AG04450 (cell line): ENCODE measurements at places on chromosomes 1 and 21. TPM values are rescaled to one million over a fixed set of nuclear protein-coding genes. Genes with fewer than 3 reads are reported as not detected.

DNA sequence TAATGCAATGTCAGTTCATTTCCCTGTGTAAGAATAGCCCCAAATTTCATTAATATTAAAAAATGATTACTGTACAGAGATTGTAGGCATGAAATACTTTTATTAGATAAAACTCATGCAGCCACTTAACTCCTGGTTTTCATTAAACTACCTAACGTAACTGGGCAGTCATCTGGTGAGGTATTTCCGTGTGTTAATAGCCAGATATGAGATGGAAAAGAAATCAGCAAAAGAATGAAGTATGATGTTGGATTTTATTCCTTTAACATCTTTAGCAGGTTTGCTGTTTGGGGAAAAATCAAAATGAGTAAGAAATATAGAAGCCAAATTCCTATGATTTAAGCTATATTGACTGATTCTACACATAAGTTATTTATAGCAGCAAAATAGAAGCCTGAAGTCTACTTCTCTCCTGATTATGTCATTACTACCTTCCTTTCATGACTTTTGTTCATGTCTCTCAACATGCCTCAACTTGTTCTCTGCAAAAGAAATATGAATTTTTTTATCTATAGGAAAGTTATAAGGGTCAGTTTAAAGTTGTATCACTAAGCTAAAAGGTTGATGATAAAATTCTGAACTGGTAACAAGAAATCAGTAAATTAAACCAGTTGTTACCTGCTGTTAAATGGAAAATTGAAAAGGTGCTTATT is 42.6 kb downstream of the CCDC18 start:
- DNase-seq, result no peak

Gene GUCA2A
- not detected in 2 replicates for polyA plus RNA-seq

Gene TPTE
- polyA plus RNA-seq, result not detected in 2 replicates

Gene PCSK9
- 0.06 and 0.17 TPM in 2 replicates for polyA plus RNA-seq

GRCh38 chr21:43983860-43984420 is 28.2 kb upstream of the TRAPPC10 start:
- DNase-seq, result no peak

Gene THEM4
- polyA plus RNA-seq, result 20.3 and 24.8 TPM in 2 replicates

- DNase-seq, result no peak
Measured at GRCh38 chr1:51867479-51868232, 10.9 kb downstream of the NRDC start.

DNA sequence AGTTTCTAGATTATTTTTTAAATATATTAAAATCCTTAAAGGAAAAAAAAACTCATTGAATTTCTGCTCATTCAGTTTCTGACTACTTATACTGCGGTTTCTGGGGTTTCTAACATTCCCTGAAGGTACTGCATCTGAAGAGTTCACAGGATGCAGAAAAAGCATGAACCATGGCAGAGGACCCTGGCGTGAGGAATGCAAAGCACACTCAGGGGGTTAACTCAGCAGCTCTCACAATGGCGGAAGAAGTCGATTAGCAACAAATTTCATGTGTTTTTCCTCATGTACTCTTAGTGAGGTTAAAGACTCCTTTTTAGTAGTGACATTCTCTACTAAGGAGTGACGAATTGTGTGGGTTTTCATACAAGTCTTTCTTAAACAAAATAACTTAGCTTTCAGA is 975.6 kb downstream of the NCAM2 start:
- DNase-seq, result no peak

Gene TLR5
- 0.07 and 0.11 TPM in 2 replicates for polyA plus RNA-seq

DNA sequence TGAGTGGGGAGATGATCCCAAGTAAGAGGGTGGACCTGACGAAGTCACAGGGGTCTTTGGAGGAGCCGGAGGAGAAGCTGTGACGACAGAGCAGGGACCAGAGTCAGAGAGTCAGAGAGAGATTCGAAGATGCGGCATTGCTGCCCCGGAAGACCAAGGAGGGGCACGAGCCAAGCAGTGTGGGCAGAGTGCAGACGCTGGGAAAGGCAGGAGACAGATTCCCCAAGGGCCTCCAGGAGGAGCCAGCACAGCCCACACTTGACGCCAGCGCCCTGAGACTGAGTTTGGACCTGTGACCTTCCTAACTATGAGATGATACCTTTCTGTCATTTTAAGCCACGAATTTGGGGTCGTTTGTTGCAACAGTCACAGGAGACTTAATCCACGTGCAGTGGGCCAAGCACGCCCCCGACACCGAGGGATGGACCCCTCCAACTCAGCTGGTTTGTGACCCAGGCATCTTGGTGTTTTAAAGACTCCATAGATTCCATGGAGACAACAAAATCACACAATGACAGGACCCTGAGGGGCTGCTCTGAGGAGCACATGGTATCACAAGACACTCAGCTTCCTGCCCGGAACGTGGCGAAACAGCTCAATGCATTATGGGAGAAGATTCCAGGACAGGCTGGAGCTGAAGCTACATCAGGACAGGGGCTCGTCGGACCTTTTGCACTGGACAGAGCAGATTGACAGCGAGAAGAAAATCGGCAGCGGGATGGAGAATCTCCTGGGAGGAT is 11.0 kb upstream of the TFF1 start:
- DNase-seq, result no peak

DNA sequence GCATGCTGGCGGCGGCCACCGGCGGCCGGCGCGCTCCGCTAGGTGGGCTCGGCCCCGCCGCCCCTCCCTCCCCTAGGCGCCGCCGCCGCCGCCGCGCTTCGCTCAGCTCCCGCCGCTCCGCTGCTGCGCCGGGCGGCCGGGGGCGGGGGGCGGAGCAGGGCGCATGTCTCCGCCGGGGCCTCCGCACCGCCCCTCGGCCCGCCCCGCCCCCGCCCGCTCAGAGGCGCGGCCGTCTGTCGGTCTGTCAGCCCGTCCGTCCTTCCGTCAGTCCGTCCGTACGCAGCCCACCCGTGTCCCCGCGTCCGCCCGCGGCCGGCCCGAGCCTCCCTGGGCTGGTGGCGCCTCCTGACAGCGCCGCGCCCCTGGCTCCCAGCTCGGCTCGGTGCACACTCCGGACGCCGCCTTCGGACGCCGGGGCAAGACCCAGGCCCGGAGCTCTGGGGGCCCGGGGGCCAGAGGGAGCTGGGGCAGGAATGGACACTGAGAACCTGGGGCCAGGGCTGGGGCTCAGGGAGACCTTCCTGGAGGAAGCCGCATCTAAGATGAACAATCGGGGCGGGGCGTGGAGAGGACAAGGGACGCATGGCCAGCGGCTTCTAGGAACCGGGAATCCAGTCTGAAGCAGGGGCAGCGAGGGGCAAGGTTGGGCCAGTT is at the start of gene GPR153:
Gene GPR153 (minus strand): TSS at position 138 of the 654 bp plus-strand sequence. CDS start 6,193 bp downstream, outside the sequence.
- DNase-seq, result no peak

- DNase-seq, result no peak
Measured at GRCh38 chr1:98698625-98699024, 37.1 kb downstream of the SNX7 start.

Gene OR2M3
- polyA plus RNA-seq, result not detected in 2 replicates

DNA sequence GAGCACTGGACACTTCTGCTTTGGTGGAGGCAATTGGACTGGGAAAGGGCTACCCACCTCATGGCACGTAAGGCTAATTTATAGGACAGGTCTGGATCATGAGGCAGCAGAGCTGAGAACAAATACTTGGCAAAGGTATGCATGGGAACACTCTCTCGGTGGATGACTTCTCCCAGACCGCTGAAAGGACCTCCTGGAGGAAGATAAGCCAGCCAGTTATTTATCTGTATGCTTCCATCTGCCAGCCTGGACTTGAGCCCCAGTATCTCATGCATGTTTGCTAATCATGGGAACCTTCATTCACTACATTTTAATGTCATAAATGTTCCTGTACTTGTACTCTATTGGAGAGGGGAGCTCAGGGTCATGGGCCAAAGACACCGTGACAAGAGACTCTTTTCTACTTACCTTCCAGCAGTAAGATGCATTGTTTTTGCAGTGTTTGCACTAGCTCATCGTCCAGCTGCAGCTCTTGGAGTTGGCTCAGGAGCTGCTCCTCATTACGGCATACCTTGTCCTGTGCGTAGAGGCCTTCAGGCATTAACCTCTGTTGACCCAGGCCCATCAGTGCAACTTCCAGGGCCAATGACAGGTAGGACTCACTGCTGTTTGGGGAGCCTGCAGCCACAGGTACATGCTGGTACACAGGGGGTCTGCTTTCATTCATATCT is 23.7 kb downstream of the UROD start:
- DNase-seq, result no peak

- DNase-seq, result no peak
Measured at GRCh38 chr1:52892424-52893215, 28.9 kb downstream of the ECHDC2 start.

- no peak for DNase-seq
Measured at GRCh38 chr1:31523012-31523411, 53.3 kb upstream of the TINAGL1 start.

- no peak for DNase-seq
Measured at GRCh38 chr1:217627431-217627830, 3.5 kb downstream of the GPATCH2 start.

Gene ANKRD45
- polyA plus RNA-seq, result 0.17 and 0.29 TPM in 2 replicates

GRCh38 chr1:178060789-178061556 is 32.9 kb upstream of the RASAL2 start:
- DNase-seq, result no peak

DNA sequence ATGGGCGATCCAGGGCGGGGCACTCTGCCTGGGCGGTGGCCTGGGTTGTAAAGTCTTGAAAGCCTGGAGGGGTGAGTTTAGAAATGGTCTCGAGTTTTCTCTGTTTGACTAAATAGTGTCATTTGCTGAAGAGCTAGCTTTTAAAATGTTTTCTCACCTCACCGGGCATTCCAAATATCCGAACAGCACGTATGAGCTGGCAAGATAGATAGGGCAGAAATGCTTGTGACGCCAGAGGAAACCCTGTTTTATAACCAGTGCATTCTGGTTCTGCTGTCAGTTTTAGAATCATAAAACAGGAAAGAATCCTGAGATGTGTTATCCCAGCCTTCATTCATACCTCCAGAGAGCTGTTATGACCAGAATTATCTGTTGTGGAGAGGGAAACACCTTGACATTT is 725 bp downstream of the RTCA start:
- no peak for DNase-seq

DNA sequence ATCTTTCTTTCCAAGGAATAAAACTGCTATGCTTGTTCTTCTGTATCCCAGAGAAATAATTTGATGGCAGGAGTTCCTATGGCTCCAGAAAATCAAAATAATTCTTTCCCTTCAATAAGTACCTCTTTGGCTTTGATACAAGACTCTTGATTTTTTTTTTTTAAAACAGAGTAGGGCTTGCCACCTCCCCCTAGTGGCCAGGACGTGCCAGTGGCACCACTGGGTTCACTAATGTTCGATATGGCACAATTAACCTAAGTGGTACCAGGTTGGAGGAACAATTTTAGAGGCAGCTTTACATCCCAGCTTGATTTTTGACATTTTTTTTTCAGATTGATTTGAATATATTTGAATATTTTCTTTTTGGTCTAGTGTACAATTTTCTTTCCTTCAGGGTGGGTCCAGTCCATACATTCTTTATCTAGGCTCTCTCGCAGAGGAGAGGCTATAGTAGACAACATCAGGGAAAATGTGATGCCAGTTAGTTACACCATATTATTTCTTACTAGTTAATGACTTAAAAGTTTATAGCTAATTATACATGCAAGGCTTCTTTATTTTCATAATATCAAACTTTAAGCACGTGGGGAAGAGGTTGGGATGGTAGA is 330.9 kb downstream of the S1PR1 start:
- DNase-seq, result no peak

- no peak for DNase-seq
Measured at GRCh38 chr1:235735621-235736020, 86.0 kb upstream of the GNG4 start.

Gene C4BPB
- not detected in 2 replicates for polyA plus RNA-seq

DNA sequence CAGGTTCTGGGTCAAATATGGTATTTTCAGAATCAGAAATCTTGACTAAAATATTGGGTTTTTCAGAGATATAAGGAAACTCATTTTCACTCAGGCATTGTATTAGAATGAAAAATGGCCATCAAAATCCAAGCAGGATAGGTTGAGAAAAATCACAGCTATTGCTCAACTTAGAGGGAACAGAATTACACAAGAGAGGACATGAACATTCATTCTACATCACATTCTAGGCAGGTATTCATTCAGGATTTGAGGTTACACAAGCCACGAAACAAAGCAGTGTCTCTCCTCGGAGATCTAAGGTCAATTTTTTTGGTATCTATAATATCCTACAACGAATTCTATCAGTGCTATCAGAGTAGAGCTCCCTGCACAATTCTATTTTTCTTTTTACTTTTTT is 163.6 kb upstream of the HP1BP3 start:
- no peak for DNase-seq

Gene CYP2J2
- polyA plus RNA-seq, result 0.06 and 0.10 TPM in 2 replicates

Gene DIO1
- polyA plus RNA-seq, result not detected in 2 replicates

DNA sequence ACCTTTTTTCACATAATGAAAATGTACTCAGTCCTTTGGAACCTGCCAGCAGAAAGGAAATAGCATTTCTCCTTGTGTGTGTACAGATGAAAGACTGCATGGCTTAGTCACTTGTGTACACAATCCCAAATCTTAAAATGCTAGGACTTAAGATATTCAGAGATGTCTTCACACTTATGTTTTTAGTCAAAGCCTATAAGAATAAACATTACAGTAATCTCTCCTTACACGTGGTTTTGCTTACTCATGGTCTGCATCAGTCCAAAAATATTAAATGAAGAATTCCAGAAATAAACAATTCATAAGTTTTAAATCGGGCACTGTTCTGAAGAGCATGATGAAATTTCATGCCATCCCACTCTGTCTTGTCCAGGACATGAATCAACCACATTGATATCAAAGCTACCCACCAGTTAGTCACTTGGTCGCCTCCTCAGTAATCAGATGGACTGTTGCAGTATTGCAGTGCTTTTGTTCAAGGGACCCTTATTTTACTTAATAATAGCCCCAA is 75.7 kb upstream of the RRP15 start:
- DNase-seq, result peak; percentile 53

- DNase-seq, result no peak
Measured at GRCh38 chr21:30482130-30482529, 2.0 kb upstream of the KRTAP19-1 start.

GRCh38 chr1:41381692-41382479 is 20.7 kb downstream of the FOXO6 start:
- no peak for DNase-seq

Gene LCE1B
- polyA plus RNA-seq, result not detected in 2 replicates

Gene FCRLB
- 0.48 TPM in 2 replicates for polyA plus RNA-seq

Gene FAM43B
- 0.02 TPM in 1 of 2 replicates, not detected in the other for polyA plus RNA-seq

GRCh38 chr1:151047925-151048644 is 534 bp downstream of the C1orf56 start:
- no peak for DNase-seq

DNA sequence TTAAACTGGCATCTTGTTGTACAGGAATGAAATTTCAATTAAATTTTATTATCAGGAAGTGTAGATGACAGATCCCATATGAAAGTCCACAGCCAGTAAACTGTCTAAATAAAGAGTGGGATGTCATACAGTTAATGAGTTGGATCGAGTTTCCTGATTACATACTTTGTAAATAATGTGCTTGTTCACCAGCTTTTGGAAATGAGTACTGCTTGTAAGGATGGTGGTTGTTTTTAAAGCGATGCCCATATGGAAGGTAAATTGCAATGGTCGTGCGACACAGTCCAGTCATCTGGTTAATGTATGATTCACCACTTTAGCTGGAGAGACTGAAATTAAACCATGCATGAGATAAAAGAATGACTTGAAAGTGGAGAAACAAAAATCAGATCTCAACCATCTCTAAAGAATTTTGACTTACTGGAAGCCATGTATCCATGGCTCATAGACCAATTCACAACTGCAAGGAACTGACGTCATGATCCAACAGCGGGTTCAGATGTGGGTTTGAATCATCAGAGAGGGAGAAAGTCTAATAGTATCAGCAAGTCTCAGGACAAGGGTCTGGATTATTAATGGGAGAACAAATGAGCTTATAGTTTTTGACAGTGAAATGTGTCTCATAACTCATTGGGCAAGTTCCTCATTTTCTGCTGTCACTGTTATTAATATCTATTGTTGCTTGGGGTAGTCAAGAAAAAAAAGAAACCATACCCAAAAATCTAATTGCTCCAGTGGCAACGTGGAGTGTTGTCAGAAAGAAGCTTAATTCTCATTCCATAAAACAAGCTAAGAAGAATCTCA is 49.0 kb downstream of the MAP10 start:
- DNase-seq, result peak; percentile 43
